ENCODE measurements at places on chromosomes 5 and 9.

- DNase-seq, result peak; percentile 43
Observed at GRCh38 chr5:171647043-171647903, 138.3 kb upstream of the SMIM23 start.

- DNase-seq, result no peak
Observed at GRCh38 chr9:115004545-115004944, 74.2 kb upstream of the TNFSF8 start.

DNA sequence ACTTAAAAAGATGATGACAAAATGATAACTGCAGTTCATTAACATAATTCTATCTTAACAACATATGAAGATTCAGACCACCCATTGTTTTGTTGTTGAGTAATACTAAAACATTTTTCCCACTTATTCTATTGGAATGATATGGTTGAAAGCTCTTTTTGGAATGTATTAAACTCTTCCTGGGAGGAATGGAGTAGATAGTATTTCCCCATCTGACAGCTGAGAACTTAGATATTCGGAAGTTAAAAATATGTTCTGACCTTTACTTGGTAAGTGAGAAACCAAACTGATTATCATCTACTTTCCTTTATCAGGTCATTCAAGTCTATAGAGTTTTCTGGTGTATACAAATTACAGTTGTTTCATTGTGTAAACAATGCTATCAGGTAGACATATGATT lies 452.9 kb downstream of the CSNK1G3 start:
- no peak for DNase-seq

DNA sequence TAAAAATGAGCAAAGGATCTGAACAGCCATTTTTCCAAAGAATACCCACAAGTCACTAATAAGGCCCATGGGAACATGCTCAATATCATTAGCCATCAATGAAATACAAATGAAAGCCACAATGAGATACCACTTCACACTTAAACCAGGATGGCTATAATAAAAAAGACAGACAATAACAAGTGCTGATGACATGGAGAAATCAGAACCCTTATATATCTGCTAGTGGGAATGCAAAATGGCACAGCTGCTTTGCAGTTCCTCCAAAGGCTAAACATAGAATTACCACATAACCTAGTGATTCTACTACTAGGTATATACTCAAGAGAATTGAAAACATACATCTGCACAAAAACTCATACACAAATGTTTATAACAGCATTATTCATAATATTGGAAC lies 83.7 kb downstream of the HOMER1 start:
- DNase-seq, result no peak

DNA sequence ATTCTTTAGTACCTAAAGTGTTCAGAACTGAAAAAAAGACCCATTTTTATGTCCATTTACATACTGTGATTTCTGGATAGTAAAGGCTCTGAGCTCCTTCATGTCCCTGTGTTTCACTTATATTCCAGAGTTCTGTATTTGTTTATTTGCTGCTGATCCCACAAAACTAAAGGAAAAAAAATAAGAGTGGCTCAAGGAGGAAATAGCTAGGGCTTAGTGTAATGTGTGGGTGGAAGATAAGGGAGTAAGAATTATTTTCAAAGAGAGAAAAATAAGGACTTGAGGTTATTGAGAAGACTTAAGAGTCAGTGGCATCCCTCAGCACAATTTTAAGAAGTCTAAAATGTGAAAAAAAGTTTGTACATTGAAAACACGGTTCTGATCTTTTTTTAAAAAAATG lies 46.0 kb downstream of the ENTREP1 start:
- no peak for DNase-seq

- no peak for DNase-seq
Observed at GRCh38 chr5:81418606-81419005, 24.7 kb upstream of the ACOT12 start.

GRCh38 chr9:85541876-85542275 lies 199.9 kb downstream of the AGTPBP1 start:
- no peak for DNase-seq

DNA sequence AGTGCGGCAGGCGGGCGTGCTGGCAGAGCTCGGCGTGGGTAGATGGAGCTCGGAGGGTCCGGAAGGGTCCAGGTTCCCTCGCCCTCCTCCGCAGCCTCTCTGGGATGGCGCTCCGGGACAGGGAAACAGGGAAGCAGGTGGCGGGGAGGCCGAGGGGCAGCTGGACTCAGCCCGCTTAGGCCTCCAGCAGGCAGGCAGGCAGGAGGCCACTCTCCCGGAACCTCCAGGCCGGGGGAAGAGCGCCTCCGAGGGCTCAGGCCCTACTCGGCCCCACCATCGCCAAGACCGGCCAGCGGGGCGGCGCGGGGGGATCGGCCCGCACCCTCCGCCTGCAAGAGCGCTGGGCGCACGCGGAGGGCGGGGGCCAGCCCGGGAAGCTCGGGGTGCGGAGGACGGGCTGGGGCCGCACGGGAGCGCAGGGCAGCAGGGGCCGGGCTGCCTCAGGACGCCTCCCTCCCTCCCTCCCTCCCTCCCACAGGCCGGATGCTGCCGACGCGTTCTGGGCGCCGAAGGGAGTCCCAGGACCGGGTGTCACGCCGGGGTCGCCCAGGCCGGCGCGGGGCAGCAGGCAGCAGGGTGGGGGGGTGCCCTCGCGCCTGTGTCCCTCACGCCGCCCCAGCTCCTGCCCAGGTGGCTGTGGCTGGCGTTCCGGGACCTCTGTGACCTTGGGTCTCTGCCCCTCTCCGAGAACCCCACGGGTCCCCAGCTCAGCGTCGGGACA lies 977 bp downstream of the MGAT4B start:
- peak; percentile 63 for DNase-seq

- DNase-seq, result no peak
Observed at GRCh38 chr9:98610211-98610610, 98.5 kb downstream of the GABBR2 start.

- DNase-seq, result no peak
Observed at GRCh38 chr5:149500922-149501582, 50.2 kb downstream of the CSNK1A1 start.

DNA sequence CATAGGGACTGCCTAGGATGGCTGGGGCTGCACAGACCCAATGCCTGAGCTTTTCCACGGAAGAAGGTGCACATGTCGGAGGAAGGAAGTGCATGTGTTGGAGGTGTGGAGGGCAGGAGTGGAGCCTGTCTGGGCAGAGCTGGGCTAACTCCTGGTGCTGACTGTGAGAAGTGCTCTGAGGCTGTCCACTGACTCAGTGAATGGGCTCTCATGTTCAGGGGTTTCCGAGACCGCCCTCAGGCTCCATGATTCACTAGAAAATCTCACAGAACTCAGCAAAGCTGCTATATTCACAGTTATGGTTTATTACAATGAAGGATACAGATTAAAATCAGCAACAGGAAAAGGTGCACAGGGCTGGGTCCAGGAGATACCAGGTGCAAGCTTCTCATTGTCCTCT lies 37.2 kb downstream of the NTNG2 start:
- DNase-seq, result no peak

- DNase-seq, result no peak
Observed at GRCh38 chr5:151740958-151741373, 17.5 kb downstream of the ATOX1 start.

- DNase-seq, result peak; percentile 68
Observed at GRCh38 chr9:137176302-137177182, 4.7 kb upstream of the TMEM210 start.

DNA sequence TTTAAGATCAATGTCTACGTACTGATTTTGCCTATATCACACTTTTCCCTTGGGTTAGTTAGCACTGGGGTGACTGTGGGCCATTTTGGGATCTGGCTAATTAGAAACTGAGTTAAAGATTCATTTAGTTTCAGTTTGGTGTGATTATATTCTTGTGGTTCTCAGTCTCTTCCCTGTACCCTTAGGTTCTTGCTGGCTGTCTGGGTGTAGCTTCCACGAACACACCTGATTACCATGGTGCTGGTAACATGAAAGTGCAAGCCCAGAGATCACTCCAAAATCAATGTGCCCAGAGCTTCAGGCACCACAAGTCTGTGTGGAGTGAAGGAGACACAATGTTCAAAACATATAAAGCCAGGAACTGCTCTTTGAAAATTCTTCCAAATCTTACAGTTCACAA lies 248.1 kb downstream of the PDE4D start:
- DNase-seq, result no peak

GRCh38 chr5:118052503-118052902 lies 935.8 kb downstream of the DTWD2 start:
- DNase-seq, result no peak

DNA sequence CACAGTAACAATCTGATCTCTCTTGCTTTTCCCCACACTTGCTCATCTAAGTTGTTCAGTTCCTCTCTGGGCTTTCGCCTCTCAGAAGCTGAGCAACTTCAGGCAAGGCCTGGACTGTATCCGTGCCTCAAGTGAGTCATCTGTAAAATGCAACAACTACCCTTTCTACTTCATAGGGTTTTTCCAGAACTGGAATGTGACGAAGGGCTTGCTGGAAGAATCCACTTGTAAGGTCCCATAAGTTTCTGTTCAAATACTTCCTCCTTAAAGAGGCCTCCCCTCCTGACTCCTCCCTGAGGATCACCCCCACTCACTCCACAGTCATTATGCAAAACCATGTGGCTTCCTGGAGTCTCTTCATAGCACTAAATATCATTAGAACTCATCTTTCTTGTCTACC lies 17.5 kb upstream of the INSYN2B start:
- no peak for DNase-seq

DNA sequence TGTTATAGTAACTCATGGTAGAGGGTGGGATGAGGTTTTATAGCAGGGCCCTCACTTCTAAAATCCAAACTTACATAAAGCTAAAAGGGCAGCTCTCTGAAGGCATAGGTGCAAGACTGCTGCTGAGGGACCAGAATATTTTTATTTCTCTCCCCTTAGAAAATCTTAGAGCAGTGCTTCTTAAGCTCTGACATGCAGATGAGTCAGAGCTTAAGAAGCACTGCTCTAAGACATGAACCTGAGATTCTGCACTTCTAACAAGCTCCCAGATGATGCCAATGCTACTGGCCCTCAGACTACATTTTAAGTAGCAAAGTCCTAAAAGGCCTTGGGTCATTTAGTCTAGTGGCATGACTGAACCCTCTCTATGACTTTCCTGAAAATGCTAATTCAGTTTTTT lies 97.6 kb upstream of the SPRY4 start:
- no peak for DNase-seq

DNA sequence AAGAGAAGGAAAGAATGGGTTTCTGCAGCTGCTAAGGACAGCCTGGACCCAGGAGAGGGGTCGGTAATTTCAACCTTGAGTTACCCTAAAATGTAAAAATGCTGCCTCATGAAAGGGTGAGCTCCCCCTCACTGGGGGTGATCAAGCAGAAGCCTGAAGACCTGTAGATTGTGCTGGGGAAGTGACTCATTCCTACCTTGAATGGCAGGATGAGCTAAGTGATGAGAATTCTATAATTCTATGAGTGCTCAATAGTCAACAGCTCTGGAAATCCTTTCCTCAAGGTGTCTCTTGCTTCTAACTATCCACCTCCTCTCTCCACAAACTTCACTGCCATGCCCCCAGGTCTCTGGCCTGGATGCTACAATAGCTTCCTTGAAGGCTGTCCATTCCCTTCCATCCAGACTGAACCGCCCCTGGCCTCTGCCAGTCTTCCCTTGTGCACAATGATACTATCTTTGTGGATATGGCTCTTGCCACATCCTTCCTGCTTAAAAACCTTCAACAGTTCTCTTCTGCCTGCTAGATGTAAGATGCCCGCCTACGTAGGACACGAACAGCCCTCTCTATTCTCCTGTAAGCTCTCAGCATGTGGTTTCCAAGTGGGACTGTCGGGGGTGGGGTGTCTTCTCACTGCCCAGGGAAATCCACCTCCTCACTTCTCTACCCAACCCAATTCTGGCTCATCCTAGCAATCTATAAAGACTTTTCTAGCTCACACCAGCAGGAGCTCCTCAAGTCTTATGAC lies 50.6 kb downstream of the PTPN3 start:
- no peak for DNase-seq

GRCh38 chr9:84697509-84698114 lies 28.1 kb downstream of the NTRK2 start:
- peak; percentile 53 for DNase-seq
